ENCODE measurements at places on chromosomes 1 and 21. TPM values are rescaled to one million over a fixed set of nuclear protein-coding genes. Genes with fewer than 3 reads are reported as not detected.

- no peak for DNase-seq
Measured at GRCh38 chr1:154767315-154768240, 102.5 kb downstream of the KCNN3 start.

GRCh38 chr1:62908168-62908695 is 124.3 kb downstream of the ATG4C start:
- DNase-seq, result no peak

DNA sequence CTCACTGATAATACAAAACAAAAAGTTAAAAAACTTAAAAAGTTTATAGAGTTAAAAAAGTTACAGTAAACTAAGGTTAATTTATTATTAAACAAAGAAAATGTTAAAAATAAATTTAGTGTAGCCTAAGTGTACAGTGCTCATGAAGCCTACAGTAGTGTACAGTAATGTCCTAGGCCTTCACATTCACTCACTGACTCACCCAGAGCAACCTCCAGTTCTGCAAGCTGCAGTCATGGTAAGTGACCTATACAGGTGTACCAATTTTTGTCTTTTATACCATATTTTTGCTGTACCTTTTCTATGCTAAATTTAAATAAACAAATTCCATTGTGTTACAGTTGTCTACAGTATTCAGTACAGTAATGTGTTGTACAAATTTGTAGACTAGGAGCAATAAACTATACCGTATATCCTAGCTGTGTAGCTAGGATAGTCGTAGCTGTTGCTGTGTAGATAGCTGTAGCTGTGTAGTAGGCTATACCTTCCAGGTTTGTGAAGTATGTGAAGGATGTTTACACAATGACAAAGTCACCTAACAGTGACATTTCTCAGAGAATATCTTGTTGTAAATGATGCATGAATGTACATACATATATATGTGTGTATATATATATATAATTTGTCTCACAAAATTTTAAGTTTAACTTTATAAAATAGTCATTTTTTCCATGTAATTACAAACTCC is 140.2 kb downstream of the TGFB2 start:
- DNase-seq, result no peak

- no peak for DNase-seq
Measured at GRCh38 chr1:33030575-33030974, 6.1 kb downstream of the AK2 start.

The TSTD1 gene
- total RNA-seq, result 120 TPM

DNA sequence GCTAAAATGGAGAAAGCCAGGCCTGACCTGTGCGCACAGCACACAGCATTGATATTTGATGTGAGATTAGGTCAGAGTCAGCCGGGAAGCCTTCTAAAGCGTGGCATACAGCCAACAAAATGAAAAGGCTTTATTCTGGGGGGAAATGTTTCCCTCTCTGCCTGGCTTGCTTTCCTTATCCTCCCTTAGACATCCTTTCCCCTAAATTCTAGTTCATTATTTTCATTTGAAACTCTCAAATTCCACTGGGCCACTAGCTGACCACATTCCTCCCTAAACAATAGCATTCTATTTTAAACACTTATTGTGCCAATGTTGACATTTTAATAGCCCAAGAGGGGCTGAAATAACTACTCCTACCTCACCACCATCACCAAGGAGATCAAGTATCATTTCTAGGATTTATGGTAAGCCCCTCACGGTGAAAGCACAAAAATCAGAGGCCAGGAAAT is 49.4 kb downstream of the LEPR start:
- DNase-seq, result no peak

GRCh38 chr1:67053785-67054772 is at the start of gene SLC35D1:
Gene SLC35D1 (minus strand): TSS chr1:67054148. CDS start chr1:67054013, 135 bp downstream.
- peak; percentile 88 for DNase-seq

The BARHL2 gene
- total RNA-seq, result not detected

- peak; percentile 55 for DNase-seq
Measured at GRCh38 chr1:108865316-108865910, 8.5 kb upstream of the AKNAD1 start.

DNA sequence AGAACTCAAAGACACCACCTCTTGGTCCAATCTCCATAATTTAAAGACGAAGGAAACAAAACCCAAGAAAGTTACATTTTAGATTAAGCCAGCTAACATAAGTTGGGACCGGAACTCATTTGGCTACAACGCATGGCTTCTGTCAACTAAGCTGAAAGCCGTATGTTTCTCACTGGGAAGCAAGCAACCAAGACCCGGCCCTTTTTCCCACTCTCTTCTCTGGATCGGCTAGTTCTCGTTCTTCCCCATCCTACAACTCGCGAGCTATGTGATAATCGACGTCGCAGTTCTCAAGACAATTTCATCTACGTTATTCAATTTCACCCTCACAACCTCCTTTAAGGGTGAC is 601 bp downstream of the CCT8 start:
- no peak for DNase-seq

DNA sequence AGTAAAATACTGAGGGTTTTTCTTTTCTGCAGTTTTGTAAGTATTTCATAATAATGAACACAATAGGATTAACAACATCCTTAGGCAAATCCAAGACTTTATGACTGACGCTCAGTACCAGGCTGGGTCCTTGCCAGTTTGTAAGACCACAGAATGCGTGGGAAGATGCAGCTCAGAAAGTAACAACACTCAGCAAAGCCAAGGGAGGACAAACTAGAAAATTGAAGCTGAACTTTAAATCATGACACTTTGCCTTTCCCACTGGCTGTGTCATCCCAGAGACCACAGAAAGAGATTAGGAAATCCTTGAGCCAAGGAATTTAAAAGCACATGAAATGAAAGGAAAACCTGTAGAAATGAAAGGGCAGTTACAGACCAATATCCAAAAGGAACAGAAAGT is 426.3 kb upstream of the CHRM3 start:
- DNase-seq, result no peak

- DNase-seq, result no peak
Measured at GRCh38 chr1:162982364-162982763, 86.8 kb upstream of the RGS4 start.

- DNase-seq, result no peak
Measured at GRCh38 chr1:13499422-13499821, 14.4 kb downstream of the LRRC38 start.

The CELSR2 gene
- total RNA-seq, result 3.9 TPM

The SYDE2 gene
- 10.9 TPM for total RNA-seq

DNA sequence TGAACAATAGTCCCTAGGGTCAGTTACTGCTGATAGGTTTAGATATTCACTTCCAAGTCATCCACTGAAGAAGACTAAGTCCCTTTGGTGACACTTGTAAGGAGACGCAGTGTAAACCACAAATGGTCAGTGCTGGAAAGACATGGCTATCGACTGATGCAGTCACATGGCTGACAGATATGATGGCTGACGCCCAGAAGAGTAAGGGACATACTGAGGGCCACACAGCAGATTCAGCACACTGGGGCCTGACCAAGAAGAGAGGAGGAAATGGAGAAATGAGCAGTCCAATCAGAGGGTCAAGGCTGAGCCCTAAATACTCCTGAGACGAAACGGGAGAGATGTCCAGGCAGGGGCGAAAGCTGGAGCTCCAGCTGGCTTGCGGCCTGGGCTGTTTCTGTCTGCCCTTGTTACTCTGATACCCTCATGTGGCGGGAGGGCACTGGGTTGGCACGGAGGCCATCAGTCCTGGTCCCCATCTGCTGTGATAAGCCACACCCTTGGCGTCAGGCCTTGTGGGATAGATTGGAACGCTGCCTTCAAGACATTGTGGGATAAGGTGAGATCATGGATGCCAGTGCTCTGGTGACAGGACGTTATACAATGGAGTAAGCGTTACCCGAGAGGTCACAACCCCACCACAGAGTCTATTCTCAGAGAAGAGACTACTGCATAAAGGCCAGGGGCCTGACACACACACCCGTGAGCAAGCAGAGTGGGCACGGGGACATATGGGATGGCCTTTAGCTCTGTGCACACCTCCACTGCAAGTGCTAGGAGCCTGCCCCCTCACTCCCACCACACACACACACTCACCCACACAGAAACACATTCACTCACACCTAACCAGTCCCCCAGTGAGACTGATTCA is 158.4 kb downstream of the TRABD2B start:
- DNase-seq, result peak; percentile 55

The ZNF683 gene
- not detected for total RNA-seq

DNA sequence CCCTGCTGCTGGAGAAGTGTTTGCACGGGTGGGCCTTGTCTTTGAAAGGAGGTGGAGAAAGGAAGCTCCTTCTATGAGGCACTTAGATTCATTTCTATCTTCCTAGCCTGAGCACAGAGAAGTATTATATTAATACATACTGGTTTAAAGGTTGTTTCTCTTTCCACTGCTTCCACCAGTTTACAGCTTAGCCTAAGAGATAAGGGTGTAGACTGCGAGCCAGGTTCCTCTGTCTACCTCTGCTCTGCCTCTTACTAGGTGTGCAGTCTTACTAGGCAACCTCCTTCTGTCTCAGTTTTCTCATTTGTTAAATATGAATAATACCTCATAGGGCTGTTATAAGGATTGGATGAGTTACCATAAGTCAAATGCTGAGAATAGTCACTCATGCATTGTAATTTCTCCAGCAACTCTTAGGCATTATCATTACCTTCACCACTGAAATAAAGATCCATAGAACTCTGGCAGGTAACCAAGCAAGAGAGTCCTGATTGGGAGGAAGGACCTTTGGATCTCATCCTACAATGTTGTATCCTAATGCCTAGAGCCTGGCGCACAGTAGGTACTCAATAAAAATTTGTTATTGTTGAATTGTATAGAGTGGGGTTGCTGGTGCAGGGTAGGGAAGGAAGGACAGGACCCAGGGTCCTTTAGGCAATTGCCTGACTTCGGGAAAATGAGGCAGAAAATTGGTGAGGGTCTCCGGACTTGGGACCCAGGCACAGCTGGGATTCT is 95.1 kb downstream of the TBX19 start:
- DNase-seq, result no peak

The SMIM11 gene
- total RNA-seq, result 1.9 TPM

GRCh38 chr1:224198572-224198971 is 15.5 kb downstream of the DEGS1 start:
- DNase-seq, result no peak

- DNase-seq, result no peak
Measured at GRCh38 chr1:182441719-182442118, 8.2 kb upstream of the RGSL1 start.

DNA sequence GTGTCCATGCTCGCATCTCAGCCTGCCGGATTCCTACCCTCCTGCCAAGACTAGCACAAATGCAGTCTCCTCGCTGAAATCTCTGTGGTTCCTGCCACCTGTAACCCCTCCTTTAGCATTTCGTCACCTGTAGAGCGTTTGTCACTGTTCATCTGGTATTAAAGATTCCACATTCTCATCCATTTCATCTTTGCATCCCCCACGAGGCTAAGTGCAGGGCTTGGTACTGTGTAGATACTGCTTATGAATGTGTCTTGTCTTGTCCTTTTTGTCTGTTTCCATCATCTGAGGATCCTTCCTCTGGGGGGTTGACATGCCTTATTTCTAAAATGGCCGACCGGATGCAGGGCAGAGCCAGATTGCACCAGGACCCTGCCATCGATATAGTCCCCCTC is 53.7 kb upstream of the DNAJC6 start:
- no peak for DNase-seq

- DNase-seq, result no peak
Measured at GRCh38 chr1:108742253-108742652, 4.2 kb upstream of the STXBP3 start.

The CLCNKB gene
- not detected for total RNA-seq

The CHIA gene
- not detected for total RNA-seq

The TEDDM1 gene
- not detected for total RNA-seq

DNA sequence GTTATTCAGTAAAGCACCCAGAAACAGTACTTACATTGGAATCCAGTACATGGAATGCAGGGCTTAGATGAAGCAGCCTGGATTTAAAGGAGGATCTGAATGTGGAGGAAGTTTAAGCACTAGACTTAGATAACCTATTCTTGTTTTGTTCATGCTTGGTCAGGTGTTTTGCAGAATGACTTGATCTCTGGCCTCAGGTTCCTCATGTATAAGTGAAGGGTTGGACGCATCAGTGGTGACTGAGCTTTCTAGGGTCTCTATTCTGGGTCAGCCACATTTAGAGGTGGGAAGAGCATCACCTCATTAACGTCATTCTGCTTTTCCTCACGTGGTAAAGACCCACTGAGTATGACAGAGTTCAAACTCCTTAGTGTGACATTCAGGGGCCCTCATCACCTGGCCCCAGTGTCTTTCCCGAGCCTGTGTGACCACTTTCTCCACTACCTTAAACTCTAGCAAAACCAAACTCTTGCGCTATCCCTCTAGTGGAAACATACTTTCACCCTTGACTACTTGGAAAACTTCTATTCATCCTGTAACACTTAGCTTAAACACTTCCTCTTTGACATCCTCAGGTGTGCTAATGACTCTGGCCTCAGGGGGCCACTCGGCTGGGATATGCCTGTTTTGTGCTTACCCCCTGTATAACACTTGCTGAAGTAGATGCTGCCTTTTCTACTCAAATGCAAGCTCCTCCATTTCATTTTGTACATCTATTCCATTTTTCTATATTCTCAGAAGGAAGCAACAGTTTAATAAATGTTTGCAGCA is 871 bp upstream of the ERICH3 start:
- DNase-seq, result no peak

DNA sequence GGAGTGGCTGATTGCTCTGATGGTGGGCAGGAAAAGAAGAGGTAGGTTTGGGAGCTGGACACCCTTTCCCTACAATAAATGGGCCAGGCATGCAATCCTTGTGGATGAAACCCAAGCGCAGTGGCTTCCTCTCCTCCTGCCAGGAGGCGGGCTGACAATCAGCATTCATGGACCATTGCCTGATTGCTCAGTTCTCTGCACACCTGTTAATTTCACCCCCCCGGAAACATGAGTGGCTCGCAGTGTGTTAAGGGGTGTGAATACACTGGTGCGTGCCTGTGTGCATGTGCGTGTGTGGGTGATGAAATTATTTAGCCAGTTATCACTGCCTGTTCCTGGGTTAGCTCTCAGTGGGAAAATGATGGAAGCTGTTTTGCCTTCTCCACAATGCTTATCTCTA is 310.7 kb downstream of the PCP4 start:
- no peak for DNase-seq

The CACNA1E gene
- total RNA-seq, result 0.25 TPM

- DNase-seq, result no peak
Measured at GRCh38 chr1:119791377-119791776, 19.9 kb downstream of the REG4 start.

The SEMA4A gene
- 6.5 TPM for total RNA-seq

DNA sequence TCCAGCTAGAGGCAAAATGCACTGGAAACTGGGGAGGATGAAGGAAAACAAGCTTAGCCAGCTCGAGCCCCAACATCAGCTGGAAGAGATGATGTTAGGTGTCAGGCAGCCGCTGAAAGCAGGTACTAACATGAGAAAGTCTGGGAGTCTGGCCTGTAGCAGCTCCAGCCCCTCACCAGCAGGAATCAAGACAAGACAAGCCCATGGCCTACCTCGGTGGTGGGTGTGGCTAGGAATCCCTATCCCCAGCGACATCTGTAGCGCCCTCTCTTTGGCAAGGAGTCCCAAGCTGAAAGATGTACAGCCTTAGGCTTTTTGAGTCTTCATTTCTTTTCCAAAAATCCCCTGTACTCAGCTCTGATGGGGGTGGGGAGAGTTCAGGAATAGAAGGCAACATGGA is 2.6 kb downstream of the DLGAP3 start:
- DNase-seq, result no peak

All from left colon (tissue), 2 donors.